Kidney capillary endothelial cell (primary cell): ENCODE measurements at places on chromosomes 6 and 20.

- no peak for DNase-seq
Observed at GRCh38 chr6:106745197-106745770, 115.9 kb downstream of the QRSL1 start.

DNA sequence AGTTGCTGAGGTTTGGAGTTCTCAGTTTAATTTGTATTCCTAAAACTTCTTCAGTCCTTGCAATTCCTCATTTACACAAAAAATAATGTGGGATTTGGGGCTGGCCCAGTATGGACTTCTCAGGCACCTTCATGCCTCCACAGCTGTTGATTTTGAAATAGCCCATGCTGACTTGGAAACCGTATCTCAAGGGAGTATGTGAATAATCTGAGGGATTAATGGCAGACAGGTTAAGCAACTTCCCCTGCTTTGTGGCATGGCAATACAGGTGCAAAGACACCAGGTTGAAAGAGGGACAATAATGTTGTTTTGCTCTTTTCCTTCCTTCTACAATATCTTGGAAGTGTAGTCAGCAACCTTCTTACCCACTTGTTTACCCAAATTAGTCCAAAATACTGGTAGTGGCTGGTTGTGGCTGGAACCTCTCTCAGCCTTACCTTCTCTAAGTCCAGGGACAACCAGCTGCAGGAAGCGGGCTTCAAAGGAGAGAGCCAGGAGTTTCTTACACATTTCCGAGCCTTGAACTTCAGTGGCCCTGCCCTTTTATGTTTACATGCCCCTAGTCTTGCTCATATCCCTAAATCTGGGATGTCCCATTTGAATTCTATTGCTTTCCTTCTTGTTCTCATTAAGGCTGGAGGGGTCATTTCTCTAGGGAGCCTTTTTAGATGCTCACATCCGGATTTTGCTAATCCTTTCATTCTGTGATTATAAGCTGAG lies 44.1 kb upstream of the ADGRF1 start:
- no peak for DNase-seq

GRCh38 chr6:167588920-167589614 lies 237.6 kb upstream of the AFDN start:
- no peak for DNase-seq

GRCh38 chr6:151081656-151082055 lies 158.1 kb upstream of the AKAP12 start:
- DNase-seq = no peak

DNA sequence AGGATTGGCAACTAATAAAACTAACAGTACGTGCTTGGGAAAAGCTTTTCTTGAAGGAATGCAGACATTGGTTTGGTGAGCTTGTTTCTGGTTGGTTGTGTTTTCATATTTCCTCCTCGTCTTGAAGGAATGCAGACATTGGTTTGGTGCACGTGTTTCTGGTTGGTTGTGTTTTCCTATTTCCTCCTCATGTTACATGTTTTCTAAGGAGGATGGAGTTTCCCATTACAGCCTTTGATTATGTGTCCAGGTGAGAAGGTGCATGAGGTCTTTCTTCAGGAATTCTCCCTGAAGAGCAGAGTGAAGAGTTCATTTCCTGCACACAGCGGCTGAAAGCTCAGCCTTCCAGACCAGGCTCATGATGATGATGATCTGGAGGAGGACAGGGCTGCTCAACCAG lies 190.6 kb downstream of the SMOC2 start:
- DNase-seq = no peak

- no peak for DNase-seq
Observed at GRCh38 chr20:63946986-63947637, 9.1 kb downstream of the UCKL1 start.

DNA sequence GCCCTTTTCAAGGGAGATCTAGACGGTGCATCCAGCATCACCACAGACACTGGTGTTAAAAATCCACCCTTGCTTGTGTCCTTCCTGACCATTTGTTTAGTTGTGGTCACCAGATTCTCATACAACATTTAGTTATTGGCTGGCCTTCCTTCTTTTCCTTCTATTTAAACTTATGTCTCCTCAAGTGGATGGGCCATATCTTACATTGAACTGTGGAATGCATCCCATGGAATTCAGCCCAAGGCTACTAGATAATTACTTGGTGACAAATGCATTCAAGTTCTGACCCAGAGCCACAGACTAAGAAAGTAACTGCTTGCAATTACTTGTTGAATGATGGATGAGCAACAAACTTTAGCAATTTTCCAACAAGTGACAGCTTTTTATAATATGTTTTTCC lies 198.9 kb upstream of the SSTR4 start:
- DNase-seq = no peak

DNA sequence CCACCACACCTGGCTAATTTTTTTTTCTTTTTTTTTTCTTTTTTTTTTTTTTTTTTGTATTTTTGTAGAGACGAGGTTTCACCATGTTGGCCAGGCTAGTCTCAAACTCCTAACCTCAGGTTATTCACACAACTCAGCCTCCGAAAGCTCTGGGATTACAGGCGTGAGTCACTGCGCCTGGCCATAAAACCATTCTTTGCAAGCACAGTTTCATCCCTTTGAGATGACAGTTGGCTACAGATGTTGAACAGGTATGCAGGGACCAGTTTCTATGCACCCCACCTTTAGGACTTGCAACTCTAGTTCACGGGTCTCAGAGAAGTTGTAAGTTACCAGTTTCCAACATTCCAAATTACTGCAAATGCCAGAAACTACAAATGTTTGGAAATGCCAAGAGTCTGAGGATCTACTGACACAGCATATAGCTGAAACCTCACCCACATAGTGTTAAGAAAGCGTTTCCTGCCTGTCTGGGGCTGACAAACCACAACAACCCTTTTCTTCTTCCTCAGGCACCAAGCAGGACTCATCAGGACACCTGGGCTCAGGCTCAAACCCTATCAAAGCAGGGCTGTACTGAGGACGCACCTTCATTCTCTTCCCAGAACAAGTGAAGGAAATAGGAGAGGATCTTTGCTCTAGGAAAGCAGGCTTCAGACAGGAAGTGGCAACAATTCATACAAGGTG lies 22.9 kb downstream of the ARHGAP18 start:
- DNase-seq = no peak
